Inflammatory macrophage (primary cell): ENCODE measurements at places on chromosomes 7 and 10.

- no peak for DNase-seq
These were observed 66.3 kb upstream of the HABP2 start for GRCh38 chr10:113486531-113486930.

DNA sequence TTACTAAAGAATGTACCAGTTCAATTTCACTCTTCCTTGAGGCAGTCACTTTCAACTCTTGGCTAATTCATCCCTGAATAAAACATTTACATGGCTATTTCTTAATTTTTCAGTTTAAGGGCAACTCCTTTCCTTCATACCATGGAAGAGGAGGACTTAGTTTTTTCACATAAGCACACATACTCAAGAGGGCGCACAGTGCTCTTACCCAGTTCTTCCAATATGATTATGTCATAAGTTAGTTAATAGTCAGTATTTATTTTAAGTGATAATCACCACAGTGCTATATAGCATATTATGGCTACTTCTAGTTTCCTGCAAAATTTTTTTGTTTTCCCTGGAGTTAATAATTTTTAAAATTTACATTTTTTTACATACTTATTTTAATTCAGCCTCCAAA is 58.6 kb downstream of the SND1 start:
- no peak for DNase-seq

DNA sequence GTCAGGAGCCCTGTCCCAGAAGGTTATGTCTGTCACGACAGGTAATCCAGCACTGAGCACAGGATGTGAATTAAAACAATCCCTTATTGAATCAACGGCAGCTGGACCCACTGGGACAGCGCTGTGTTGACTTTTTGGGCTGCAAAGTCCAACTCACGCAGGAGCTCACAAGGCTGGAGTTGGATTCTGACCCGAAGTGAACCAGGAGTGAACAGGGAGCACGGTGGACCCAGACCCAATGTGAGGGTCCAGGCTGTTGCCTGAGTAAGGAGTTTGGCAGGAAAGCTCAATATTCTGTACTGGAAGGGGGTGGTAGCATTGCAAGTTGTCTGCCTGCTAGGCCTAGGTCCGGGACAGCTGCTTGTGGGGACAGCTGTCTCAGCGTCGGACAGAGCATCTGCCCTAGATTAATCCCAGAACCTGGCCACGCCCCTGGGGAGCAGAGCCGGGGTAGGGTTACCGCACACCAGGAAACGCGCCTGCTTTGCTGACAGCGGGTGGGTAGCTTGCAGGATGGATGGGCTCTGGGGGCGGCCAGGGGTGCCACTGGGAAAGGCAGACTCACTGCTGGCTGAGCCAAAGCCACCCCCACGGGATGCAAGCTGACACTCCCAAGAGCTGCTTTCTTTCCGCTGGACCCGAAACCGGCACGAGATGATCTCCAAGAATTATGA is 24.0 kb downstream of the COL26A1 start:
- DNase-seq, result no peak

DNA sequence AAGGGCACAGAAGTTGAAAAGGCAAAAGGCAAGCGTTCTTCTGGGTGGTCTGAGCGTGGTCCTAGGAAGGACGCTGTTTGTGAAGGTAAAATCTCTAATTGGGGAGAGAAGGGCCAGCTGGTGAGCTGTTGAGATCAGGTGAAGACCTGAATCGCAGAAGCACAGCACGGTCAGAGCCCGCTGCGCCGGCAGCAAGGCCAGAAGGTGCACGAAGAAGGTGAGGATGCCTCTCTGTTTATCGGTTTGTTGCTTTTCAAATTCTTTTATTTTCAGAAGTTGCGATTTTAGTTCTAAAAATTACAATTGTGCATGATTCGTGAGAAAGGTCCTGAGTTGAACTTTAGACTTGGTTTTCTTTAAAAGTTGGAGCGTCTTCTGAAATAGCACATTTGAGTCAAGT is 247.8 kb upstream of the FOXK1 start:
- no peak for DNase-seq

GRCh38 chr10:86180861-86181260 is 185.7 kb downstream of the GRID1 start:
- no peak for DNase-seq

DNA sequence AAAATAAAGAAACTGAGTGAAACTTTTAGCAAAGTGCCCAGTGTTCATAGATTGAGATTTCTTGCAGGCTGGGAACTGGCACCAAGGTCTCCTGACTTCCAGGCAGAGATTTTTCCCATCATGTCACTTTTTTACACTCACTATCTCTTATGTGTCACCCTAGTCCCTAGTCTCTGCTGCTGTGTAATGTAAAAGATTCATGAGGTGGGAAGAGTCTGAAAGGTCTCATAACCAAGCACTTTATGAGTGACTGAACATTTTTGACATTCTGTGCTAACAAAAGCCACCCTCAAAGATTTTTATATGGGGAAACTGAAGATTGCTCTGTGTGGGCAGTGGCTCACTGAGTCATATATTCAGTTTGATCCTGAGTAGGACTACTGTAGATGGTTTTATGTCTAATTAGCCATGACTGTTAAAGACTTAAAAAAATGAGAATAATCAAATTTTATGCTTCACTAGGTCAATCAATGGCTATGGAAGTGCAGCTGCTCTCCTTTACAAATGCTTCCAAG is 900.3 kb upstream of the SORCS1 start:
- DNase-seq, result no peak

- no peak for DNase-seq
These were observed 40.8 kb upstream of the SUN1 start for GRCh38 chr7:791519-791918.
